AML-193 (cell line): ENCODE measurements at places on chromosomes 3 and 15.

GRCh38 chr15:73914145-73914544 is 12.1 kb upstream of the LOXL1 start:
- no peak for DNase-seq

DNA sequence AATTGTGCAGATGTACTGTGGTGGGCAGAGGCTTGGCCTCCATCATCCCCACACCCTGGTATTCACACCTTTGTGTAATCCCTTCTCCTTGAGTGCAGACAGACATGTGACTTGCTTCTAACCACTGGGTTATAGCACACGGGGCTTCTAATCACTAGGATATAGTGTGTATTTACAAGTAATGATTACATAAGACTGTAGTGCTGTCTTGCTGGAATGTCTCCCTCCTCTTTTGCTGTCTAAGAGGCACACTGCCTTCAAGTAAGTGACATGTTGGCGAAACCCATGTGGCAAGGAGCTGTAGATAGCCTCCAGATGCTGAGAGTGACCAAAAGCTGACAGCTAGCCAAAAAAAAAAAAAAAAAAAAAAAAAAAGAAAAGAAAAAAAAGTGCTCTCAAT is 542.7 kb upstream of the MDFIC2 start:
- no peak for DNase-seq

GRCh38 chr3:127549826-127550467 is 40.6 kb downstream of the TPRA1 start:
- DNase-seq, result no peak

GRCh38 chr3:141523615-141524375 is 37.0 kb downstream of the RASA2 start:
- DNase-seq, result no peak

- DNase-seq, result no peak
Measured at GRCh38 chr3:8027954-8028353, 473.7 kb upstream of the LMCD1 start.

GRCh38 chr3:142987707-142988106 is 13.7 kb upstream of the U2SURP start:
- no peak for DNase-seq

GRCh38 chr15:97009031-97009431 is 678.5 kb downstream of the NR2F2 start:
- no peak for DNase-seq

DNA sequence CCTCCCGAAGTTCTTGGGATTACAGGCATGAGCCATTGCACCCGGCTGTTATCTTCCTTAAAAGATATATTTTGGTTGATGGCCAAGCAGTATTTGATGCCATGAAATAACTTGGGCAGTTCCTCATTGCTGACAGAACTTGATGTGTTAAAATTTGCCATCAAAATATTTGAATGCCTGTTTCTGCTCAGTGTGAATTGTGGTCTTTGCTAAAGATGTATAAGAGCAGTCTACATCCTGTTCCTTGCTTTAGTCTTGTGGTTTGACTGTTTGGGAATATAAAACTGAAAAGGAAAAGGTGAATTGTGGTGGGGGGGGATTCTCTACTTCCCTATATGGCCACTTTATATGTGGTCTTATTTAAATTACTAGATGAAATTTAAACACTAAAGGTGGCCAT is 14.0 kb downstream of the TRIM71 start:
- DNase-seq, result no peak

GRCh38 chr3:169846458-169847193 is 23.1 kb downstream of the LRRC31 start:
- no peak for DNase-seq

DNA sequence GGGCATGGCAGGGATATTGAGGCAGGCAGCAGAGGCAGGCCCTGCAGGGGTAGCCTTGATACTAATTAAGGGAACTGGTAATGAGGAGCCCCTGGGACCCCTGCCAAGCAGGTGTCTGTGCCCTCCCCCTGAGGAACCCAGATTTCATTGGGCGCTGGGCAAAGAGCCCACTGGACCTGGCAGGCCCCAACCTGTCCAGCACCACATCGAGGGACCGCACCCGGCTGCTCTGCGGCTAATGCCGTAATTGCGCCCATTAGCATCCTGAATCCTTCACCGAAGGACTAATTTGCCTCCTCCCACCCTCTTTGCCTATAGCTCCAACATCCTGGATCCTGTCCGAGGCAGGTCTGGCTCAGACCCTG is 13.7 kb upstream of the SEMA3B start:
- no peak for DNase-seq

DNA sequence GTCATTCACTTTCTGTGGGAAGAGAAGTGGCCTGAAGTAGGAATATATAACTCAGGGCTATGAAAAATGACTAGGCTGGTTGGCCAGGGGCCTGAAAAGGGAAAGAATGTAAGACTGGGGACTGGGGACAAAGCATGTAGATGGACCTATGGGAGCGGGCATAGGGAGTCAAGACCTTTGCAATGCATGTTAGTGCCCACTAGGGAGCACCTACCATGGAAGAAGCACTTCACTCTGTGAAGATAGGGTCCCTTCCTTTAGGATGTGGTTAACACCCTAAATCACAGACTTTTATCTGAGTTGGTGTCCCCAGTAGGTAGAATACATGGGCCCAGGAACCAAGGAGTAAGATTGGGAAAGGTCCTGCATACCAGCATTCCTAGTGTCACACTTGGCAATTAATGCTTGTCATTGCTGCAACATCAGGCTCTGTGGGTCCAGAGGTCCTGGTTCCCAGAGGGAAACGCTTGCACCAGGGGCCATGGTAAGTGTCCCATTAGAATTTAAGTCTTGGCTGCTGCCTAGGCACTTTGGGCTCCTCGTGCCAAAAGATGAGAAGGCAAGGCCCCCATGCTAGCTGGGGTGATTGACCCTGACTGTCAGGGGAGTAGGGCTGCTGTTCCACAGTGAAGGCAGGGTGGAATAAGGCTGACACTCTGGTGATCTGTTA is 79.6 kb downstream of the CRYGS start:
- peak; percentile 40 for DNase-seq
